Activated CD8-positive, alpha-beta memory T cell treated with anti-CD3 and anti-CD28 coated beads, Interleukin-2, amount 10 ng/mL, durations not matched to agents 7 days and 5 days (primary cell): ENCODE measurements at places on chromosomes 16 and 17. TPM values are rescaled to one million over a fixed set of nuclear protein-coding genes. Genes with fewer than 3 reads are reported as not detected.

Gene ZBTB4
- total RNA-seq: 24.5 TPM

Gene CTRB2
- not detected for total RNA-seq

Gene MGAT5B
- 0.68 TPM for total RNA-seq

Gene KCNH6
- not detected for total RNA-seq

DNA sequence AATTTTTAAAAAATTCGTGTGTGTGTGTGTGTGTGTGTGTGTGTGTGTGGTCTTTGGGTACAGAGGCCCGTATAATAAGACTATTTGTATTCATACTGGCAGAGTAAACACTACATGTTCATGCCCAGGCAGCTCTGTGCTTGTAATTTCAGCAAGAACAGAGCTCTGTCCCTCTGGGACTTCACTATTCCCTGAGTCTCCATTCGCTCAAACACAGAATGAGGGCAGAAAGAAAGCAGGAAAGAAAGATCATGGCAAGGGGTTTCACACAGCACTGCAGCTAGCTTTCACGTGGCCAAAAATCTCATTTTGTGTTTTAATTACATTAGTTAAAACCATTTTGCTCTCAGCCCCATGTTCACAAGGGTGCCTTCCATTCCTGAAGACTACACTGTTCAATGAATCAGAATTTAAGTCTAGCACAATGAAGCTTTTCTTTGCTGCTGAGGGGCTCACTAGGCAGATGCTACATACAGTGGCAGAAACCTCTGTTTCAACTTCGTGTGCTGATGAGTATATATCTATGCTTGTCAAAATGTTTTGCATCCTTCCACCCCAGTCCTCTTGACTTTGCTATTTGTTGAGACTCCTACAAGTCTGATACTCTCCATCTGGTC is 198.4 kb upstream of the C17orf78 start:
- no peaks in the 10 kb centered on the region for H3K4me1 ChIP-seq
- H3K27ac ChIP-seq: no peak overlapping the region
- no peak overlapping the region for H3K4me3 ChIP-seq
- H3K36me3 ChIP-seq: peaks cover 23% of the 10 kb centered on the region

DNA sequence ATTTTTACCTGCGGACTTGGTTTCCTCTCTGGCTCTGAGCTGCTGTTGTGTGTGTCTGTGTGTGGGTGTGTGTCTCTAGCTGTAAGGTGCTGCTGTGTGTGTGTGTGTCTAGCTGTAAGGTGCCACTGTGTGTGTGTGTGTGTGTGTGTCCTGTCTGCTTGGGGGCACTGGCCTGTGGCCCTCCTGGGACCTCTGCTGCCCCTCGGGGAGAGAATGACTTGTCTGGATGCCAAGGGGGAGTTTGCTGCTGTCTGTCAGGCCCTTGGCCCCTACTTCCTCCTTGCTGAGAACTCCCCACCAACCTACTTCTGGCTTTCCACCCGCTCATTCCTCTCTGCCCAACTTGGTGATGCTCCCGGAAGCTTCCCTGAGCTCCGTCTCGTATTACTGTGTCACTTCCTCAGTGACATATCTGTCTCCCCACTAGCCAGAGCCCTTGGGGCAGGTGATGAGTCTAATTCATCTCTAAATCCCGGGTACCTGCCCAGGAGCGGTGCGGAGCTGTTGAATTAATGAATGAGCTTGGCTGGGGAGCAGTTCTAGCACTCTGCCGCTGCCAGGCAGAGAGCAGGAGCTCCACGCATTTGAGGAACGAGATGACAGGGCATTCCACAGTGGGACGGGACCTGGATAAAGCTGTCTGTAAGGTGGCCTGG is 3.5 kb upstream of the LASP1NB start:
- H3K27ac ChIP-seq: peak overlapping the region; percentile 29
- no peak overlapping the region for H3K4me3 ChIP-seq
- peak; percentile 37 for DNase-seq
- peaks cover 33% of the 10 kb centered on the region for H3K4me1 ChIP-seq
- peaks cover 24% of the 10 kb centered on the region for H3K36me3 ChIP-seq

GRCh38 chr16:73420244-73420643 is 372.3 kb upstream of the ZFHX3 start:
- no peaks in the 10 kb centered on the region for H3K27me3 ChIP-seq
- H3K4me1 ChIP-seq: no peaks in the 10 kb centered on the region
- H3K36me3 ChIP-seq: no peaks in the 10 kb centered on the region
- no peak overlapping the region for H3K4me3 ChIP-seq
- no peak for DNase-seq

DNA sequence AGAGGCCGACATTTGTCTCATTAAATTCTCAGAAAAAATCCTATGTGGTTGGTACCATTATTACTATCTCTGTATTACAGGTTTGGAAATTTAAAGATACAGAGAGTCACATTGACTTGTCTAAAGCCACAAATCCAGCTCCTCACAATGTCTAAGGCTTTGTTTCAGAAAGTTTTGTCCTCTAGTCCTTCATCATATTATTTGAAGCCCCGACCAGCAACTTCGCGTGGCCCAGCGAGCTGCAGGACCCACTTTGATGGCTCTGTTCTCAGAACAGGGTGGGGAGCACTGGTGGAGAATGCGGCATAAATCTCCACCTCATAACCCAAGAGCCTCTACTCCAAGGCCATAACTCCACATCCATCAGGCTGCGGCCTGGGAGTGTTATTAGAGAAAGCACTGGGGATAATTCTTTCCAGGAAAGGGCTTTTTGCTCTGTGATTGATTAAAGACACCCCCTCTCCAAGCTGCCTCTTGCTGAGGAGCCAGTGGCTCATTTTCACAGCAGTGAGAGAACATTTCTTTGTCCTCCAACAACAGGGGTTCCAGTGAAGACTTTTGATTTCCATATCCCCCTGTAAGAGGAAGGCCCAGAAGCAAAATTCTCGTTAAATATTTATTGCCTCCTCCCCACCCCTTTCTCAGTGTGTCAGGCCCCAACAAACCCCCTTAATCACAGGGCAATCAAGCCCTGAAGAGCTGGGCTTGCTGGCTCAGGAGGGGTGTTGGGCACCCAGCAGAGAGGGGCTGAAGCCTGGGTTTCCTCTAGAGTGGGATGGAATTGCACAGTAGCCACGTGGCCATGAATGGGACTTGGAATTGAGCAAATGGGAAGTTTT is 113.7 kb upstream of the CDH11 start:
- no peak for DNase-seq
- no peaks in the 10 kb centered on the region for H3K27me3 ChIP-seq
- no peaks in the 10 kb centered on the region for H3K4me1 ChIP-seq
- no peak overlapping the region for H3K27ac ChIP-seq
- no peak overlapping the region for H3K4me3 ChIP-seq

DNA sequence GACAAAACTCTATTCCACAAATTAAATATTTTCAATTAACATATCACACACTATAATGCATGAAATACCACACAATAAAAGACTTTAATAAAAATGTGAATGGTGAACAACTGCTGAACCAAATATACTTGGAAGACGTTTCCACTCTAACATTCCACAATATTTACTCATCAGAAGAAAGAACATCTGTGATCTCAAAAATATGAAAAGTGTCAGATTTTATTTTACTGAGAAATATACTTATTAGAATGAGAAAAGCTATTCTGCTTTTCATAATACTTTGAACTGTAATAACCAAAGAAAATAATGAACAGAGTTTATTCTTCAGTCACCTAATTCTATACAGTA is 181.8 kb upstream of the AXIN2 start:
- no peak overlapping the region for H3K27ac ChIP-seq
- no peak overlapping the region for H3K4me3 ChIP-seq
- no peaks in the 10 kb centered on the region for H3K27me3 ChIP-seq
- H3K4me1 ChIP-seq: peaks cover 7% of the 10 kb centered on the region
- DNase-seq: no peak

DNA sequence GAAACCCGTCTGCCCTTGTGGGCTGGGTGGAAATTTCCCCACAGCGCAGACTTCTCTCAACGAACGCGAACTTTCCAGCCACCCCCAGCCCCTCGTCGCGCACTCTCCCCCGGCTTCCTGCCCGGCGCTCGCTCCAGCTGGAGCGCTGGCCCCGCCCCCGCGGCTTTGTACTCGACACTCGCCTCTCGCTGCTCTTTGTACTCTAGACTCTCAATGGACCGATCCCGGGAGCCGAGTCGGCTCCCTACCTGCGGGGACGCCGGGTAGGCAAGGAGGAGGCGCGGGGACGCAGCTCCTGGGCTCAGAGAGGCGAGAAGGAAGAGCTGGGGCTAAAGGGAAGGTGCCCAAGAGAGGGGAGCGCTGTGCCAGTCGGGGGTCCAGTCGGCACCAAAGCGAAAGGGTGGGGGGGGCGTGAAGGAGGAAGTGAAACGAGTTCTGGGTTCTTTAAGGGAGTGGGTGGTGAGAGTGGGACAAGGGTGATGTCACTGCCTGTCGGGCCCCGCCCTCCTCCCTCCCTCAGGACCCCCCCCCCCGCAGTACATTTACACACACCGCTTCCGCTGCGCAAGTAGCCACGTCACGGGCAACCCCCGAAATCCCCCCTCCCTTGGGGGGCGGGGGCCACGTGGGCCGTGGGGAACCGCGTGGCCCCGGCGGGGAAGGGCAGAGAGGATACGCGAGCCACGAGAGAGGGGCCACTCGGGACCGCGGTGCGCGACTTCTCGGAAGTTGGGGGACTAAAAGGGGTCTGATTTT is 9.7 kb downstream of the KDM6B start:
- peak overlapping the region; percentile 80 for H3K4me3 ChIP-seq
- no peaks in the 10 kb centered on the region for H3K36me3 ChIP-seq
- DNase-seq: peak; percentile 89
- peaks cover 40% of the 10 kb centered on the region for H3K4me1 ChIP-seq
- H3K27me3 ChIP-seq: no peaks in the 10 kb centered on the region

- peaks cover 6% of the 10 kb centered on the region for H3K27me3 ChIP-seq
- no peak overlapping the region for H3K27ac ChIP-seq
- no peak for DNase-seq
- no peaks in the 10 kb centered on the region for H3K36me3 ChIP-seq
Observed at GRCh38 chr16:19850131-19850817, 34.4 kb downstream of the GPRC5B start.

- no peaks in the 10 kb centered on the region for H3K4me1 ChIP-seq
- no peak overlapping the region for H3K4me3 ChIP-seq
- DNase-seq: no peak
- peaks cover 7% of the 10 kb centered on the region for H3K27me3 ChIP-seq
- H3K27ac ChIP-seq: no peak overlapping the region
- H3K36me3 ChIP-seq: no peaks in the 10 kb centered on the region
Observed at GRCh38 chr16:5002699-5003143, 31.0 kb downstream of the NAGPA start.

- DNase-seq: no peak
- no peak overlapping the region for H3K4me3 ChIP-seq
- no peaks in the 10 kb centered on the region for H3K4me1 ChIP-seq
- H3K27ac ChIP-seq: no peak overlapping the region
- no peaks in the 10 kb centered on the region for H3K27me3 ChIP-seq
- H3K36me3 ChIP-seq: no peaks in the 10 kb centered on the region
Observed at GRCh38 chr17:3260600-3260999, 37.6 kb downstream of the OR3A1 start.

DNA sequence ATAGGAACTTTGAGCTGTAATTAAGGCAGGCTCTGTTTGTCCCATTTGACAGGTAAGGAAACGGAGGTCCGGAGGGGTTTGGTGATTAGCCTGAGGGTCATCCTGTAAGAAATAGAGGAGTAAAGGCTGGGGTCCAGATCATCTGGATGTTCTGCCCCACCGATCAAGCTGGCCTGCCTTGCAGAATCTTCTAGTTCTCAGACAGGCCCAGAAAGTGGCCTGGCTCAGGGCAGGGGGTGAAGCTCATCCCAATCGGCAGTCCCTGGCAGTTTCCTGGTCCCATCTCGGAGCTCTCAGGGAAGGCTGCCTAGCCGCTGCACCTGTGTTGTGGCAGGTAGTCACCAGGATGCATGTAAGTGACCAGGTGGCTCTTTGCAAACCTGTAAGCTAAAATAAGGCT is 4.2 kb downstream of the PIMREG start:
- H3K27me3 ChIP-seq: peaks cover 22% of the 10 kb centered on the region
- peaks cover 15% of the 10 kb centered on the region for H3K4me1 ChIP-seq
- H3K27ac ChIP-seq: no peak overlapping the region
- H3K36me3 ChIP-seq: no peaks in the 10 kb centered on the region

DNA sequence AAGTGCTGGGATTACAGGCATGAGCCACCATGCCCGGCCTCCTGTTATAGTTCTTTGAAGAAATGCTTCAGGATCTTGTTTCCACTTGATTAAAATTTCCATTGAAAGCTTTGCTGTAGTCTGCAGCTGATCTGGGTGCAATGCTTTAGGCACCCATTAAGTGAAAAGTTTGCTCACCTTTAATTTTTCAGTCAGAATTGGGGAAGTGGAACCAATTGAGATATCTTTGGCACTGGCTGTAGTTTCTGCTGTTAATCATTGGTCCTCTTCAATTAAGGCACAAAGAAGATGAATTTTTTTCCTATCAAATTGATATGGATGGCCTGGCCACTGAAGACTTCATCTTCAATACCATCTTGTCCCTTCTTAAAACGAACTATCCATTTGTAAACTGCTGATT is 336.1 kb upstream of the TBX2 start:
- no peaks in the 10 kb centered on the region for H3K27me3 ChIP-seq
- no peak for DNase-seq
- peaks cover 26% of the 10 kb centered on the region for H3K4me1 ChIP-seq

- peaks cover 40% of the 10 kb centered on the region for H3K36me3 ChIP-seq
- DNase-seq: peak; percentile 64
Observed at GRCh38 chr16:4064950-4065352, 51.3 kb downstream of the ADCY9 start.

- H3K27ac ChIP-seq: no peak overlapping the region
- peaks cover 13% of the 10 kb centered on the region for H3K4me1 ChIP-seq
- H3K36me3 ChIP-seq: peaks cover 8% of the 10 kb centered on the region
- H3K27me3 ChIP-seq: peaks cover 56% of the 10 kb centered on the region
- H3K4me3 ChIP-seq: no peak overlapping the region
Observed at GRCh38 chr17:6780001-6780400, 4.0 kb downstream of the FBXO39 start.

DNA sequence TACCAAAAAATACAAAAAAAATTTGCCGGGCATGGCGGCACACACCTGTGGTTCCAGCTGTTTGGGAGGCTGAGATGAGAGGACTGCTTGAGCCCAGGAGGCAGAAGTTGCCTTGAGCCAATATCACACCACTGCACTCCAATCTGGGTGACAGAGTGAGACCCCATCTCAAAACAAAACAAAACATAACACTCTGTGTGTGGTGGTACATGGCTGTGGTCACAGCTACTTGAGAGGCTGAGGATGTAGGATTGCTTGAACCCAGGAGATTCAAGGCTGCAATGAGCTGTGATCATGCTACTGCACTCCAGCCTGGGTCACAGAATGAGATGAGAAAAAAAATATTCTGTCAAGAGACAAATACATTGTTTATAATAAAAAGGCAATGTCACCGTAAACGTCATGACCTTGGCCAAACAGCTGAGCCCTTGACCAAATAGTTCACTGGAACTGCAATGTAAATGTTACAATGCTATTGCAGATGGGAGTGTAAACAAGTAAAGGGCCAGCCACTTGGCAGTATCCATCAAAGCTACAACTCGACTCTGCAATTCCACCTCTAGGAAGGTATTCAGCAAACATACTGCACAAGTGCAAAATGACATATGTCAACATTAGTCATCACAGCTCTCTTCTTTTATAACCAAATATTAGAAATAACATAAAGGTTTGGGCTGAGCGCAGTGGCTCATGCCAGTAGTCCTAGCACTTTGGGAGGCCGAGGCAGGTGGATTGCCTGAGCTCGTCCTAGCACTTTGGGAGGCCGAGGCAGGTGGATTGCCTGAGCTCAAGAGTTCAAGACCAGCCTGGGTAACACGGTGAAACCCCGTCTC is 16.9 kb downstream of the EARS2 start:
- no peaks in the 10 kb centered on the region for H3K27me3 ChIP-seq
- no peaks in the 10 kb centered on the region for H3K4me1 ChIP-seq
- H3K27ac ChIP-seq: no peak overlapping the region
- H3K36me3 ChIP-seq: peaks cover 18% of the 10 kb centered on the region
- no peak overlapping the region for H3K4me3 ChIP-seq
- DNase-seq: no peak

- H3K4me3 ChIP-seq: peak overlapping the region; percentile 98
- no peaks in the 10 kb centered on the region for H3K36me3 ChIP-seq
- H3K27me3 ChIP-seq: no peaks in the 10 kb centered on the region
- no peak overlapping the region for H3K27ac ChIP-seq
- DNase-seq: no peak
- H3K4me1 ChIP-seq: peaks cover 35% of the 10 kb centered on the region
Observed at GRCh38 chr16:11978080-11978479, 1.5 kb downstream of the SNX29 start.
